Inflammatory macrophage treated with lipopolysaccharide for 4 hours (primary cell): ENCODE measurements at places on chromosomes 4 and X.

GRCh38 chr4:108888769-108889168, 125.9 kb upstream of the ETNPPL start:
- no peak for DNase-seq

GRCh38 chrX:24242649-24243175, 71.2 kb downstream of the SUPT20HL2 start:
- DNase-seq, result peak; percentile 70

- no peak for DNase-seq
These were observed 105.1 kb downstream of the FNIP2 start for GRCh38 chr4:158873795-158874401.

DNA sequence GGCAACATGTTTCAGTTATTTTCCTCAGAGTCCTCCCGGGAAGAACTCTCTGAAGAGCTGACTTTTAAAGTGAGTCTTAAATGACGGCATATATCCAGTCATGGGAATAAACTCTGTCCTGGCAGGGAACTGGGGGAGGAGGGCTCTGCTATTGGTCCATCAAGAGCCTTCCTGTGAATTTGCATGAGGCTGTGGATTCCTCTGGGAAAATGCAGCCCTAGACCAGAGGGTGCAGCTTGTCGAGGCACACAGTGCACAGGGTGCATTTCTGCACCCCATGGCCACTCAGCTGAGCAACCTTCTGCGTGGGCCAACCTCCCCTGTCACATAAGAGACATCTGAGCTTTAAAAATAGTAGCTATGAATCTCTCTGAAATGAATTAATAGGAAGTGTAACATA, 360.0 kb downstream of the GALNTL6 start:
- DNase-seq, result no peak

- no peak for DNase-seq
These were observed 48.9 kb downstream of the CXCL1 start for GRCh38 chr4:73918058-73918457.
